NCI-H187 treated with DMSO at 0.1 percent for 48 hours (cell line): ENCODE measurements at places on chromosomes 11 and 22.

- DNase-seq = no peak
Observed at GRCh38 chr11:128575174-128575960, 12.0 kb downstream of the ETS1 start.

- DNase-seq = no peak
Observed at GRCh38 chr22:37210041-37210803, 2.1 kb downstream of the SSTR3 start.

DNA sequence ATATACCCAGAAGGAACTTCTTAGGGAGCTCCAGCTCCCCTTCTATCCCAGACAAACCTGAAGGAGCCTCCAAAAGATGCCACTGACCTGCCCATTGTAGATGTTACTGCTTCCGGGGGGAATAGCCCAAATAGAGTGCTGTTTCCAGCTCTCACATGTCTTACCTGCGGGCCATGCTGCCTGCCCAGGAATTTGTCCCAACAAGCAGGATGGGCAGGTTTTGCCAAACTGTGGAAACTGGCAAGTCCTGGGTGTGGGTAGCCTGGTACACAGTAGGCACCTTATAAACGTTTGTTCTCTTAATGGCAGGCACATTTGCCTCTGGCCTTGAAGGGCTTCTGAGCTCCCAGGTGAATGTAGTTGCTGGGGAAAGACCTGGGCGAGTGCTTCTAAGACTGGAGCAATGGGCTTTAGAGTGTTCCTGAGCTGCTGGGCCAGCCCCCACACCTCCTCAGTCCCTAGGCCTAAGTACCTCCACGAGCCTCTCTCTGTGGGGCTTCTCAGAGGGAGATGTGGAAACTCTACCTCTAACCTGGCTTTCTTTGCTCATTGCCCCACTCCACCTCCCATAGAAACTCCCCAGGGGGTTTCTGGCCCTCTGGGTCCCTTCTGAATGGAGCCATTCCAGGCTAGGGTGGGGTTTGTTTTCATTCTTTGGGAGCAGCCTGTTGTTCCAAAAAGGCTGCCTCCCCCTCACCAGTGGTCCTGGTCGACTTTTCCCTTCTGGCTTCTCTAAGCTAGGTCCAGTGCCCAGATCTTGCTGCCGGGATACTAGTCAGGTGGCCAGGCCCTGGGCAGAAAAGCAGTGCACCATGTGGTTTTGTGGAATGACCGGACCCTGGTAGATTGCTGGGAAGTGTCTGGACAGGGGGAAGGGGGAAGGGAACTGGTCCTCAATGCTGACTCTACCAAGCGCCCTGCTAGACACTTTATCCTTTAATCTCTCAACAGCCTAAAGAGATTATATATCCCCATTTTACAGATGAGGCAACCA lies 37.2 kb downstream of the LIMK2 start:
- no peak for DNase-seq

DNA sequence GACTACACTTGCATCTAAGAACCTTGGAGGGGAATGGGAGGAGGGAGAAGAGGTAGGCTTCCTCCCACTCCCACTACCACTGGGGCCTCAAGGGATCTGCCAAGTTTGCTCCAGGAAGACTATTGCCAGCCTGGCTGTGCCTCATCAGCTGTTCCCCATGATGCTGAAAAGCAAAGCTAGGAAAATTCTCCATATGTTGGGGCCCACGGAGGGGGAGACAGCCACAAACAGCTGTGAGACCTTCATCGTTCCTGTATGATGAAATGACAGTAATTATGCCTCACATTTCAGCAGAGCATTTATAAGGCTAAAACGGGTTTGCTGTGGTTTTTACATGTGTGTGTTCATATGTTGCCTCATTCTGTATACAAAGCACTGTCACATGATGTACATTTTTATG lies 6.7 kb downstream of the DSCAML1 start:
- no peak for DNase-seq

DNA sequence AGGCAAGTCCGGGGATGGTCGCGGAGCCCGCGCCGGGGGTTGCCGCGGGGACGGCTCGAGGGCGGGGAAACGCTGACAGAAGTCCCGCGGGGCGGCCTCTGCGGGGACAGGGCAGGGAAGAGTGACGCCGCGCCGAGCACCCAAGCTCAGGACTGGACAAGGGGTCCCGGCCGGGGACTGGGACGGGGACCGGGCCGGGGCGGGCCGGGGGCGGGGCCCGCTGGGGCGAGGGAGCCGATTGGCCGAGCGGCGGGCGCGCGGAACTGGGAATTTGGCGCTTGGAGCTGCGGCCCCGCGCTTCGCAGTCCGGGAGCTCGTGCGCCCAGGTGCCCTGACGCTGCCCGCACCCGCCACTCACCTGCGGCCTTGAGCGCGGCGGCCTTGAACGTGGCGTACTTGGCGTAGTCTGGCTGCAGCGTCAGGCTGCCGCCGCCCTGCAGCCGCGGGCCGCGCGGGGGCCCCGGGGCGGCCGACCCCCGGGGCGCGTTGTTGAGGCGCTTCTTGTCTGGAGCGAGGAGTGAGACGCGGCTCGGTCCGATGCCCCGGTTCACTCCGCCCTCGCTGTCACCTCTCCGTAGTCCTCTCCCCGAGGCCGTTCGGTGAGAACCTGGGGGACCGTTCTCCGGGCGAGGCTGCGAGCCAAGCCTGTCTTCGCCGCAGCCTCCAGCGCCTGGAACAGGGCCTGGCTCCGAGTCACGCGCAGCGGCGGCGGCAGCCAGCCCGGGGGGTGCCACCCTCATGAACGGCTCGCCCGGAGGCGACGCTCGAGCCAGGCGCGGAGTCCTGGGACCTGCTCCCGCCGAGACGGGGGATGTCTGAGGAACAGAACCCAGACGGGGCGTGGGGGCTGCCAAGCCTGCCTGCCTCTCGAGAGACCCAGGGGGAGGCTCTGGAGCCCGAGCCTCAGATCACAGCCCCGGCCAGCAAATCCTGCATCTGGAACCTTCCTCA lies 4.5 kb downstream of the SHISA8 start:
- DNase-seq = no peak

- DNase-seq = no peak
Observed at GRCh38 chr11:75921808-75922207, 106.8 kb downstream of the UVRAG start.

DNA sequence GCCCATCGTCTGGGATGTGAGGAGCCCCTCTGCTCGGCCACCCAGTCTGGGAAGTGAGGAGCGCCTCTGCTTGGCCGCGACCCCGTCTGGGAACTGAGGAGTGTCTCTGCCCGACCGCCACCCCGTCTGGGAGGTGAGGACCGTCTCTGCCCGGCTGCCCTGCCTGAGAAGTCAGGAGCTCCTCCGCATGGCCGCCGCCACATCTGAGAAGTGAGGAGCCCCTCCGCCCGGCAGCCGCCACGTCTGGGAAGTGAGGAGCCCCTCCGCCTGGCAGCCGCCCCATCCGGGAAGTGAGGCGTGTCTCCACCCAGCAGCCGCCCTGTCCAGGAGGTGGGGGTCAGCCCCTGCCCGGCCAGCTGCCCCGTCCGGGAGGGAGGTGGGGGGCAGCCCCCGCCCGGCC lies 5.8 kb upstream of the OR5M8 start:
- DNase-seq = no peak

GRCh38 chr22:21858025-21858764 lies 9.2 kb downstream of the MAPK1 start:
- no peak for DNase-seq

- no peak for DNase-seq
Observed at GRCh38 chr11:118170231-118170630, 6.2 kb downstream of the SCN2B start.

DNA sequence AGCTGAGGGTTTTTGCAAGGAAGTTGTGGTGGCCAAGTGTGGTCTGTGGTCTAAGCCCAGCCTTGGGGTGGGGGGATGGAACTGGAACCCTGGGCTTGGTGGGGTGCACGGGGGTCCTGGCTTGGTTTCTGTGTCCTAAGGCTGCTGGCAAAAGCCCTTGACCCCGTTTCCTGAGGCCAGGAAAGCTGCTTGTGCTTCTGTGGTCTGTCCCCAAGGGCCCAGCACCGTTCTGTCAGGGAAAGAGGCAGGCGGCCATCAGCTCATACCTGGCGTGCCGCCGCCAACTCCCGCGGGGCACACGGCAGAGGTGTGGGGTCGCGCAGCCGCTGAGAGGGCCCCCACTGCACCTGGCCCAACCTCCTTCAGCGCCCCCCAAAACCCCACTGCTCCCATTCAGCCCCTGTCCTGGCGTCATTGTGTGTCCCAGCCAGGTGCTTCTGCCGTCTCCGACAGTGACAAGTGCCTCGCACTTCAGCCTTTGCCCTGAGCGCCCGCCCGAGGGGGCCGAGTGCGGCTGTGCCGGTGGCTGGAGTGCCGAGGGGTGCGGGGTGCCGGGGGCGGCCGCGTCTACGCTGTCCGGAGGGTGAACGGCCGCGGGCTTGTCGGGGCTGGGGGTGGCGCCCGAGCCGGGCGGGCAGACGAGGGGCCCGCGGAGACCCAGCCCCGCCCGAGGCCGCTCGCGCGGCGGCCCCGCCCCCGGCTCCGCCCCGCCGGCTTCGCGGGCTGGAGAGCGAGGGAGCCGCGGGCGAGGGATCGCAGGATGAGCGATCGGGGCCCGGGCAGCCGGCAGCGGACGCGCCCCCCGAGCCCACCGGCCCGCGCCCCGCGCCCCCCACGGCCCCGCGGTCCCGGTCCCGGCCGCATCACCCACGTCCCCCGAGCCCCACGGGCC lies at the start of gene CNIH2:
CNIH2 (plus strand) TSS at position 705 of the 892 bp plus-strand sequence. CDS start 282 bp downstream, outside the sequence.
- DNase-seq = no peak

- no peak for DNase-seq
Observed at GRCh38 chr11:29351301-29351873, 665.4 kb downstream of the KCNA4 start.

- no peak for DNase-seq
Observed at GRCh38 chr22:46401370-46401769, 65.9 kb downstream of the TRMU start.

- no peak for DNase-seq
Observed at GRCh38 chr11:15955595-15955994, 400.8 kb downstream of the SOX6 start.

DNA sequence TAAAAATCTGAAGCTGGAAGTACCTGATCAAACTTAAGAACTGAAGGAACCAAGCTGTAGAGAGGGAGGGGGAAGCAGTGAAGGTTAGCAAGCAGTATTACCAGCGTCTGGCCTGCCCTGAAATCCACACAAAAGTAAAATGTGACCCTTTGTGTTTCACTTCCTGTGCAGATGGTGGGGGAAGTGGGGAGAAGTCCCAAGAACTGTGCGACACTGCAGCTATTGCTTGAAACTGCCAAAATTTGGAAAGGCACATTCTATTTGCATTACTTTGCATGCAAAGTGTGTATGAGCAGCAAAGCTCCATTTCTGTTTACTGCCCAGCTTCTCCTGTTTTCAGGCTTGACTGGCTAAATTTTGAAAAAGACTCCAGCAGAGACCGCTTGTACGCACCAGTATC lies 72.1 kb upstream of the BMAL1 start:
- DNase-seq = no peak

DNA sequence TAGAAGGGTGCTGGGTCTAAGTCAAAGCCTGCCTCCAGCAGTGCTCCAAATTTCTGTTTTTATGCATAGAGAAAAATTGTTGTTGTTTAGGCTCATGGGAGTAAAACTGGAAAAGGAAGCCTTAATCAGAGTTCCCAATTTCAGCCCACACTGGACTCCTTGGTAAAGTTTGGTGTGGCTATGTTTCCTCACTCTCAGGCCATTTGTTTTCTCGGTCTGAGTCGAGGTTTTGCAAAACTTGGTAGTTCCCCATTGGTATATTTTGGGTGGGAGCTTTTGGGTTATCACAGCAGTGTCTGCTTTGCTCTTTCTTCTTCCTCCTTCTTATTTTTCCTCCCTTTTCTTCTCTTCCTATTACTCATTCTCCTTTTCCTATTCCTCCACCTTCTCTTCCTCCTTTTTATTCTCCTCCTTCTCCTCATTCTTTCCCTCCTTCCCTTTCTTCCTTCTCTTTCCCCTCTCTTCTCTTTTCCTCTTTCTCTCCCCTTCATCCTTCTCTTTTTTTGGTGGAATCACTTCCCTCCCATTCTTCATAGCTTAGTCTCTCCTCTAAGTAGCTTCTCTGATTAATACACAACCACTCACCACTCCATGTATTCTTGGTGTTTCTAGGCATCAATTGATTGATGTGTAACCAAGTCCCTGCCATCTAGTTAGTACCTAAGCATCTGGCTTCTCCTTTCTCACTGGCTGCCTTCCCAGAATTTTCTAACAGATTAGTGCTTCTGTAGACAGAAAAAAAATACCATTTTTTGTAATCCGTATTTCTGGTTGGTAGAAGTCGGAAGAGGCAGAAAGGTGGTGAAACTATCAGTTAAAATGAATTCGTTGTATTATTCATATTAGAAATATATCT lies 10.1 kb downstream of the SLC5A1 start:
- no peak for DNase-seq

DNA sequence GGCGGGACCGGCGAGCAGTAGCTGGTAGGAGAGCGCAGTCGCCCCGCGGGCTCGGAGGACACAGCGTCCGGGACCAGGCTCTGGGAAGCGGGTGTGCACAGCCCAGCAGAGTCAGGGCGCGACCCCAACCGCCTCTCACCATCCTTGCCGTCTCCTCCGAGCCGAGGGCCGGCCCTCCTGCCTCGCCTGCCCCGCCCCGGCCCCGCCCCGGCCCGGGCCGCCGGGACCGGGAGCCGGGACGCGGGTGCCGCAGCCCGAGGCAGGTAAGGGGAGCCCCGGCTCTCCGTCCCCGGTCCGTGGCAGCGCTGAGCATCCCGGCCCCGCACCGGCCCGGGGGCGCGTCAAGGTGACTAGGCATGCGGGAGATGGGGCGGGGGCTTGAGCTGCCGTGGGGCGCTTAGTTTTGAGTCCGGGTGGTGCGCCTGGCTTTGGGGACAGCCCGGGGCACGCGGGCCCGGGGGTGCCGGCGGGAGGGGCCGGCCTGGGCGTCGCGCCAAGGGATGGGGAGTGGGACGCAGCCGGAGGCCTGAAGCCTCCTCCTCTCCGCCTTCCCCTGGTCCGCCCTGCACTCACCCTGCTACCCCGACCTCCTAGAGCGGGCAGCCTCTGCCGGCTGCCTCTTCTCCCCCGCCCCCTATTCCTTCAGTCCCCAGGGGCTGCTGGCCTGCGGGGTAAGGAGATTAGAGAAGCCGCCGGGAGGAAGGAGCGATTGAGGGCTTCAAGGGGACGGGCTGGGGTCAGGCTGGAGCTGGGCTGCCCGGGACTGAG lies at the start of gene ABCG4:
ABCG4 (plus strand) TSS at position 35 of the 768 bp plus-strand sequence. CDS start 914 bp downstream, outside the sequence.
- DNase-seq = no peak
